Right renal cortex interstitium (tissue), 3 donors: ENCODE measurements at places on chromosomes 6 and 20. TPM values are rescaled to one million over a fixed set of nuclear protein-coding genes. Genes with fewer than 3 reads are reported as not detected.

The OPRM1 gene
- polyA plus RNA-seq, result not detected

The ZNF334 gene
- polyA plus RNA-seq, result 25.6 TPM

The EYA4 gene
- polyA plus RNA-seq, result 15.8 TPM

The CYP24A1 gene
- 2.1 TPM for polyA plus RNA-seq

The THBD gene
- polyA plus RNA-seq, result 5.3 TPM

DNA sequence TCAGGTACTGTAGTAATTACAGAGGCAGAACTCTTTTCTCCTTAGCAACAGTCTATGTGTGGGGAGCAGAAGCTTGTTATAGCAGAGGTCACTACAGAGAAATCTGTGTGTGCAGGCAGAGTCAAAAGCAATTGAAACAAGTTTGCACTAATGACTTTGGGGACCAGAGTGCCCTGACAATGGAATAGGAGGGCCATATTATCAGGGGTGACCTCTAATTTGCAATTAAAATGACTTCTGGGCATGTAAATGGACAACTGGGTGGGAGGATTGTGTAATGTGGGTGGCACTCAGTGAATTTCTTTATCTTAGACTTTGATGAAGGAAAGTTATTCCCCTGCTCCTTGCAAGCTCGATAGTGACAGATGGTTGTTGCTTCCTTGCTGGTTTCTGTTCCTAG lies 127.2 kb downstream of the PLCB4 start:
- no peak for DNase-seq

DNA sequence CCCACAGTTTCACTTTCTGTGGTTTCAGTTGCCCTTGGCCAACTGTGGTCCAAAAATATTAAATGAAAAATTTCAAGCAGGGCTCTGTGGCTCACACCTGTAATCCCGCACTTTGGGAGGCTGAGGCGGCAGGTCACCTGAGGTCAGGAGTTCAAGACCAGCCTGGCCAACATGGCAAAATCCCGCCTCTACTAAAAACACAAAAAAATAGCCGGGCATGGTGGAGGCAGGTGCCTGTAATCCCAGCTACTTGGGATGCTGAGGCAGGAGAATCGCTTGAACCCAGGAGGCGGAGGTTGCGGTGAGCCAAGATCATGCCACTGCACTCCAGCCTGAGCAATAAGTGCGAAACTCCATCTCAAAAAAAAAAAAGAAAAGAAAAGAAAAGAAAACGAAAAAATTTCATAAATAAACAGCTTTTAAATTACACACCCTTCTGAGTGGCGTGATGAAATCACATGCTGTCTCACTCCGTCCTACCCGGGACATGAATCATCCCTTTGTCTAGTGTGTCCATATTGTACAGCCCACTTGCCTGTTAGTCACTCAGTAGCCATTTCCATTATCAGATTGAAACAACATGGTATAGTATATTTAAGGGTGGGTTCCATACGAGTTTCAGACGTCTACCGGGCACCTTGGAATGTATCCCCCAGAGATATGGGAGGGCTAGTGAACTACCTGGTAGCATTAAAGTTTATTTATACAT lies 11.7 kb downstream of the PTPRK start:
- DNase-seq, result no peak

DNA sequence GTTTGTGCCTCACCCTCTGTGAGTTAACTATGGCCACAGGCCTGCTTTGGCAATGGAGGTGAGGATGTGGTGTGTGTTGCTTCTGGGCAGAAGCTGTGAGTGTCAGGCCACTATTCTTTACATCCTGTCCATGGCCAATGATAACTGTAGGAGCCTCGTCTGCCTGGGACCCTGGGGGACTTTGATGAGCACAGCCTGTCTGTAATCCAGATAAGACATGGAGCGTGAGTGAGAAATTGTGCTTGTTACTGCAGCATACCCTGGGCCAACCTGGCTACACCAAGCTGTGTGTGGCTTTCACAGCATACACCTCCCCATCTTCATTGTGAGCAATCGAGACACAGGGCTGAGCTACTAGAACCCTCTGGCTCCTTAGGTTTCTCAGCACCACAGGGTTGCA lies 150.4 kb downstream of the MYLK4 start:
- no peak for DNase-seq

DNA sequence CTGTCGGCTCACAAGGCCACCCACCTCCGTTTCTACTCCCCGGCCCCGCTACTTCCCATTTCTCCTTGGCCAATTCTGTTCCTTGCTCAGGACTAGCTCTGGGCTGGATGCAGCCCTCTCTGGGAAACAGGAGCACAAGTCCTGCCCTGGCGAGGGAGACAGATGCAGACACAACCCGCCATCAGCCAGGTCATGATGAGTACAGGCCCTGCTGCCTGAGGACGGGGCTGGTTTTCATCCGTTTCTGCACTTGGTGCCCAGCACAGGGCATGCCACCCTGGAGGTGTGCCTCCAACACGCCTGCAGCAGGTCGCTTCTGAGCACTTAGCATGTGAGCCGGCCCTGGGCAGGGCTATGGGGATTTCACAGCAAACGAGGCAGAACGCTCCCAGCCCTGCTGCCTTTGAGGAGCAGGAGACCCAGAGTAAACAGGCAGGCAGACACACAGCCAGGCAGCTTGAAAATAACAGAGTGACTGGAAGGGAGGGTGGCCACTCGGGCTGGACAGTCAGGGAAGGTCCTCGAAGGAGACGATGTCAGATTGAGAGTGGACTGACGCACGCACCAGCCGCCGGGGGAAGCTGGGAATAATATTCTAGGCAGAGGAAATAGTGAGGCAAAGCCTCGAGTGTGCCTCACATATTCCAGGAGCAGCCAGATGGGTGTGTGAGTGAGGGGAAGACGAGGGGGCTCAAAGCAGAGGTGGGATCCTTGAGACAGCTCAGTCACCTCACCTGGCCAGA lies 21.2 kb upstream of the VSTM2L start:
- DNase-seq, result no peak

DNA sequence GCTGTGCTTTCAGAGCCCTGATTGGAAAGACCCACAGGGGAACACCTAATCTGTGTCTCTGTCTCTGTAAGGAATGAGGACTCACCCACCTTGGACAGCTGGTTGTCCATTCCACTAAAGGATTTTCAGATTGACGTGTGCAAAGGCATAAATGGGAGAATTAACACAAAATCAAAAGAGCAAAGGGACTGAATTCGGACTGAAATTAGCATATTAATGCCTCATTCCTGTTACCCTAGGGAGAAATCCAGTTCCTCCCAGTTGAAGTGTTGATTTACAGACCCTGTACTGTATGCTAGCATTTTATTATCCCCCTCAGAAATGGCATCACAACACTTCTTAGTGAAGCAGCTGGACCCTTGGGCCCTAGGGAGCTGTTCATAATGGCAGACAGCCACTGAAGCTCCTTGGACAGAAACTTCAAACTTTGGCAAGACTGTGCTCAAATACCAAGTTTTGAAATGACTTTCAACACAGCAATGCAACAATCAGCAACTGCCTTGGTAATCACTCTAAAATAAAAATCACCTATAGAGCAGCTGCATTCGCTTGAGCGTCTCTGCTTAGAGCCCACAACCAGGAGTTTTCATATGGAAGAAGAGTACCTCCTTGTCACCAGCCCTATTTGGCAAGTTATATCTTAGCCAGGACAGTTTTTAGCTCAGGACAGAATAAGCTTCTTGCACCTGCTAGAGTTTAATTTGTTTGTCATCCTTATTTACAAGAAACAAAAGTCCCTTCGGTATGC lies 118.1 kb downstream of the TRDN start:
- DNase-seq, result no peak

- DNase-seq, result no peak
These were observed 7.5 kb upstream of the OOEP start for GRCh38 chr6:73377225-73377624.

GRCh38 chr6:40822619-40823018 lies 216.4 kb downstream of the UNC5CL start:
- no peak for DNase-seq

DNA sequence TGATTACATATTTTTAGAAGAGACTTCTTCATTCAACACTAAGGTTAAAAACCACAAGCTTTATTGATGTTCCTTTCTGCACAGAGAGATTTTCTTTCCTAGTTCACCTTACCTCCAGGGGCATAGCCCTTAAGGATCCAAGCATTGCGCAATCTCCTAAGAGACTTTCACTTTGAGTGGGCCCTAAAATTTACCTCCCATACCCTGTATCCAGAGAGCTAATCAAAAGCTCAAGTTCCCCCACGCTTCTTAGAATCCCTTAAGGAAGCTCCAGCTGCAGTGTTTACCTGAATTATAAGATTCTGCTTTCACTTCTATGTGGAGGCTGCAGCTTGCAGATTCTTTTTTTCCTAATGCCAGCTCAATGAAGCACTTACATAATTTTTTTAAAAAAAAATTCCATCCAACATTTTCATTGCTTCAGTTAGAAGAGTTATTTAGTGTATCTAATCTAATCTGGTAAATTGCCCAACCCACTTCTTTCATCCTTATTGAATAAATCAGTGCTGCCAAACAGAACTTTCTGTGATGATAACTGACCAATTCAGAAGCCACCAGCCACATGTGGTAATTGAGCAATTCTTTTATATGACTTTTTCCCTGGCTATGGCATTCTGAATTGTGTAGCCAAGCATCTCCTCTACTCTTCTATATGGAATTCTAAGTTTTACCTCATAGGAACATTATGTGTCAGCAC lies 24.6 kb upstream of the SPTLC3 start:
- DNase-seq, result no peak

DNA sequence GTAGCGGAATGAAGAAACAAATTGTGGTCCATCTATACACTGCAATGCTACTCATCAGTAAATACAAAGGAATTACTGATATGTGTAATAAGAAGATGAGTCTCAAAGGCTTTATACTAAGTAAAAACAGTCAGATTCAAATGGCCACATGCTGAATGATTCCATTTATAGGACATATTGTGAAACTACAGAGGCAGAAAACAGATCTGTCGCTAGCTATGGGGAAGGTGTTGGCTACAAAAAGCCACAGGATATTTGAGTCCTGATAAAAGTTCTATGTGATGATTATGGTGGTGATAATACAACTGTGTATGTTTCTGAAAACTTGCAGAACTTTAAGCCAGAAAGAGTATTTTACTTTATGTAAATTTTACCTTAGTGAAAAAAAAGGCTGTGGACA lies 313.2 kb downstream of the HDGFL1 start:
- no peak for DNase-seq
